ENCODE measurements at places on chromosomes 1 and 21.
A peak's percentile ranks its signal among the peaks of the same experiment; 100 is the strongest.

DNA sequence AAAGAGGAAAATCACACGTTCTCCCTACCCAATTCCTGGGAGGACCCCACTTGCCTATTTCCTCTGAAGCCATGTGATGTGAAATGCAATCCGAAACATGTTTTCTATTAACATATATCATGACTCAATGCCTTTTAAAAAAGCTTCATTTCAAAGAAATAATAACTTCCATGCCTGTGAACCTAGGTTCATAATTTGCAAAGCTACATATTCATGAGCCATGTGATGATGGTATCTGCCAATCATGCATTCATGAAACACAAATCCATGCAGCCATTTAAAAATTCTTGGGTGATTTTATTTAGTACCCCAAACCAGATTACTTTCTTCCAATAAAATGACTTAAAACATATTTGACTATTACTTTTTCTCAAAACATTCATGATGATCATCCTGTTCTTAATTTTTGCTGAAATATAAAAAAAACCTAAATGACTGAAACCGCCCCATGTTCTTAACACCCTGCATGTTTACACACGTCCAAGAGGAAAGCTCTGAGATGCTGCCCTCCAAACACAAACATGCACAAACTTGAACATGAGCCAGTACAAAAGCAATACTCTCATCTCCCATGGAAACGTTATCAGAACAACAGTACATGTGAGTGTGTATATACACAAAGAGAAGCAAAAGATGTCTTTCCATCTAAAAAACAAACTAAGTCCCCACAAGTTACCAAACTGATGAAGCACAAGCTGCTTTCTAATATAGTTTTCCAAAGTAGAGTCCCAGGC lies 140.1 kb downstream of the TGFBR3 start:
- DNase-seq, result no peak

- DNase-seq, result no peak
Measured at GRCh38 chr1:164783778-164784555, 225.0 kb downstream of the PBX1 start.

DNA sequence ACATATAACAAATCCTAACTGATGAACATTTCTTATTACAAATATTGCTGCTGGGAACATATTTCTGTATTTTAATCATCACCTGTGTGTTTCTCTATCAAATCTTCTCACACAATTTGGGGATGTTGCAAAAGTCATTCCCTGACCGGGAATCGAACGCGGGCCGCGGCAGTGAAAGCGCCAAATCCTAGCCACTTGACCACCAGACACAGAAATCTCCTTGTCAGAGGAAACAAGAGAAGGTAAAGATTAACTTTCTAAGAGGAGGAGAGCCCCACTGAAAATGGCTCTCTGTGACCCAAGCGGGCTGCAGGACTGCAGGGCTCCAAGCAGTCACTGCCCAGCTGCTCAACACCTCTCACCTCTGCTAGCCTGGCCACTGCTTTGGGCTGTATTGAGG lies 304.9 kb downstream of the FAM72C start:
- no peak for DNase-seq

GRCh38 chr1:207309745-207310273 lies 11.7 kb upstream of the CD55 start:
- DNase-seq, result peak; percentile 84

GRCh38 chr21:29215709-29216108 lies 83.0 kb upstream of the BACH1 start:
- no peak for DNase-seq

DNA sequence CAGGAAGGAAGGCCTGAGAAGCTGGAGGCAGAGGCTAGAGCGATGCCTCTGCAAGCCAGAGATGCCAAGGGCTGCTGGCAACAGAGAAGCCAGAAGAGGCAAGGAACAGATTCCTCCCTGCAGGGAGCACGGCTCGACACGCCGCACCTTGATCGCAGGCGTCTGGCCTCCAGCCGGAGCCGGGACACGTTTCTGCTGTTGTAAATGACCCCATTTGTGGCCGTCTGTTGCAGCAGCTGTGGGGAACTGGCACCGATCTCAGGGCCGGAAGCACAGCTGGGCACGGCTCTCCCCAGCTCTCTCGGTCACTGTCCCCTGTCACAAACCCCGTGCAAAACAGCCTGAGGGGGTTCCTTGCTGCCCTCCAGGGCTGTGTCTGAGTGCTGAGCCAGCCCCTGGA lies 59.6 kb downstream of the SIK1 start:
- DNase-seq, result no peak

DNA sequence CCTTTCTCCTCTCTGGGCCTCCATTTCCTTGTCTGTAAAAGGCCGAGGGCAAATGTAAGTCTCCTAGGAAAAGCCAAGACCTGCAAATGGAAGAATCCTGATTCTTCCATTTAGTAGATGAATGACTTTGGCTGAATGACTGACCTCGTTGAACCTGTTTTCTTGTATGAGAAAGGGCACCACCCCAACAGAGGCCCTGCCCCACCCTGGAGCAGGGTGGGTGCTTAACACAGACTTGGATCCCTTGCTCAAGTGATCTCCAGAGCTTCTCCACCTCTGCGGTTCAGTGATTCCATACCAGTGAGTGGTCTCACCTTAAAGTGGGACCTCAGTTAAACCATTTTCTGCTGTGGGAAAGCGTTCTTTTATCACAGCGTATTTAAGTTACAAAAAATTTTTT lies 39.0 kb upstream of the GUCA2B start:
- no peak for DNase-seq

DNA sequence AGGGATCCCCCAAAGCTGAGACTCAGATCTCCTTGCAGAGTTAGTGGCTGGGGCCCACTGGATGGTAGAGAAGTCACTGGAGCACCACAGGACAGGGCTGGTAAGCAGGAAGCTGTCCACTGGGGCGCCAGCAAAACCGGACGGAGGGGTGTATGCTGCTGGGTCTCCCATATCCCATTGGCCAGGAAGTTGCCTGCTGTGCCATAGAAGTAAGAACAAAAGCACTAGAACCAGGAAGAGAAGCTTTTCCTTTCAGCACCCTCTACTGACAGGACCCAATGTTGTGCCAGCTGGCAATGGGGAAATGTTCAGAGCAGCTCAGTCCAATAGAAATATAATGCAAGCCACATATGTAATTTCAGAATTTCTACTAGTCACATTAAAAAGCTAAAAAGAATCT lies 146.6 kb downstream of the SPATA46 start:
- no peak for DNase-seq

DNA sequence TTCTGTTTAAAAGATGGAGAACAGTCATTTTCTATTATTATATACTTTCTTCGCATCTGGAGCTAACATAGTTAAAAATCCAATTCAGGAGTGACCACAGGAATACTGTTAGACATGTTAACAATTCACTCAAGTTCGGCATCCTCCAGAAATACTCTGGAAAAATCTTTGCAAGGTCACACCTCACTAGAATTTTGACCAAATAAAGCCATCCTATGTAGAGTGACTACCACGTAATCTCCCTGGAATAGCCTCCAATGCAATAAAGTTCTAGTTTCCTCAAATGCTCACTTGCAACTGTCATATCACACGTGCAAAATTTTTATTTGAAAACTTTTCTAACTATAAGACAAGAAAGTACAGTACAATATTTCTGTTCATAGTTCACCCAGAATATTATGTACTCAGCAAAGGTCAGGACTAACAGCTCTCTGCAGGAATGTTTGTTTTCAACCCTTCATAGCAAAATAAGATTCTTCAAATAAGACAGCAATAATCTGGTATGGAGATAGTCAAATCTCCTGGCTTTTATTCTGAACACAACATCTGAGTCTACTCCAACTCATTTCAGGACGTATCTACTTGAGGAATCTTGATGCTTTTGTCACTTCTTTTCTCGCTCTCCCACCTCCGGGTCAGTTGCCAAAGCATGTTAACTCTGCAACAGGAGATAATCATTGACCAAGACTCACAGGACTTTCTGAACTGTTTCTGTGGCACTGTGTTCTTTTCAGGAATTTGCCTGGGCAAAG lies 82.6 kb downstream of the GDAP2 start:
- DNase-seq, result no peak

- DNase-seq, result no peak
Measured at GRCh38 chr1:205533748-205534443, 29.4 kb downstream of the CDK18 start.

GRCh38 chr1:33618636-33619035 lies 146.2 kb downstream of the ZSCAN20 start:
- DNase-seq, result no peak

GRCh38 chr1:20197329-20197791 lies 11.0 kb upstream of the PLA2G2C start:
- no peak for DNase-seq

DNA sequence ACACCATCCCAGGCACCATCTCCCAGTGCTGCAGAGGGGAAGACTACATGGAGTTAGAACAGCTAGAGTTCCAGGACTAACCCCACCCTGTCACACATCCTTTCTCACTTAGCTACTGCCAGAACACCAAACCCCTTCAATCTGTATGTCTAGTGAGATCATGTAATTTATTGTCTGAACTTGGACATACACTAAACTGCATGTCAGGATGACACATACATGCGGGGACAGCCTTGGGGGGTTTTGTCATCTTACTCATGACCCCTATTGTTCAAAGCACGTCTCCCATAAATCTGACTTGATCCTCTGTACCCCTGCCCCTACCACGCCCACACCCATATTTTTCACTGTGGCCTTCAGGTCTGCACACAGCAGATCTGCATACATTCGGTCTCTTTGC lies 71.3 kb downstream of the GABPA start:
- no peak for DNase-seq

DNA sequence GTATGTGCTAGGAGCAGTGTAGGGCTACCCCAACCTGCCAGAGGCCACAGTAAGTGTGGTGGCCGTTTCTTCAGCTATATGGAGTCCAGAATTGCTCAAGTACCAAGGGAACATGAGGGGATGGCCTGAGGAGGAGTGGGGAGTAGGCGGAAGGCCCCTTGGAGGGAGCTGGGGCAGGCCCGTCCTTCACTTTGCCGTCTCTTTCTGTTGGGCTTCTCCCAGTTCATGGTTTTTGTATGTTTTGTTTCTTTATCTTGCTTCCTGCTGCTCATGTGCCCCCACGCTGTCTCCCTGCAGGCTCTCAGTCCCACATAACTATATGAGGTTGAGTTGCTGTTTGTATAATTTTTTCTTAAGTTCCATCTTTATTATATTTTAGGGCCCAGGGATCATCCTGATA lies 5.9 kb upstream of the DPH2 start:
- DNase-seq, result no peak

DNA sequence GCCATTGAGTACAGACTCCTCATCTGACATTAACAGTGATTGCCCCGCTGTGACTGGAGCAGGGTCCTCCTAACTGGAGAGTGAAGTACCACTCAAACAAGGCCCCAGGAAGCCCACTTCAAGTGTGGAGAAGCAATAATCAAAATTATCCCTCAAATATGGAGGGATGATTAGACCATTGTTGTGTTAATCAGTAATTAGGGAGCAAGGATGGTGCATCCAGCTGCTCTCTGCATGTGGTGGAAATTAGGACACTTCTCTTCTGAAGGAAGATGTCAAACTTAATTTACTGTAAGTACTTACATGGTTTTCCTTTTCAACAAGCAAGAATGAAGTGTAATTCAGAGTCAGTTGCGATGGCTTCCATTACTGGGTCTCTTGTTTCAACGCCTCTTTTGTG lies 3.4 kb upstream of the ZP4 start:
- DNase-seq, result no peak

- no peak for DNase-seq
Measured at GRCh38 chr1:85321237-85321964, 45.0 kb upstream of the BCL10 start.

DNA sequence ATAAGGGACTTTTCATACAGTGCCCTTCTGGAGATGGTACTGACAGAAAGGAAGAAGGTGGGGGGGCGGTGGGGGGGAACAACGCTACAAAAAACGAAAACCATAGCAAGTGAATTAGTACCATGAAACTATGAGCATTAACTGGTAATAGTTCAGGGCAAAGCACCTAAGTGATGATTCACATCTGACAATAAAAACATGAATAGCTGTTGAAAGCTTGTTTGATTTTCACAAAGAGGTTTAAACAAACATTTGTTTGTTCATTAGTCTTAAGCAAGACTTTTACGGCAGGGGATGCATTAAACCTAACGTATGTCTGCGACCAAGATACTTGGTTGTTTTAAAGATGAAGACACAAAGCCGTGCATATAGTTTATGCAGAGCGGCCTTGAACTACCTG lies 177.5 kb downstream of the LMO4 start:
- DNase-seq, result no peak

DNA sequence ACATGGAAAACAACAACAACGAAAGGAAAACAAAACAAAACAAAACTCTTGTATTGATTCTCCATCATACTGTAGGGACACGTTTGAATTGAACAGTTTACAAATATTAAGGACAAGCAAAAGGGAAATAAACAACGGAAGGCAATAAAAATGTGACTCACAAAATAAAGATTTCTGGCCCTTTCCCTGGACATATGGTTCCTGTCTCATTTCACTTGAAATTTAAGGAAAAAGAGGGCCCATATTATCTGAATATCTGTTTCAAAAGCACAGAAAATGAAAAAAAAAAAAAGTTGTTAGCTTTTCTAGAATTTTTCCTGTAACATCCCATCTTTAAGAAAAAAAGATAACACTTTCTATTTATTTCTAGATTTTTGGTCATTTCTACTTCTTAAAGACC lies 3.6 kb upstream of the PKN2 start:
- DNase-seq, result peak; percentile 20

GRCh38 chr1:156970017-156970416 lies 49.6 kb downstream of the LRRC71 start:
- no peak for DNase-seq

DNA sequence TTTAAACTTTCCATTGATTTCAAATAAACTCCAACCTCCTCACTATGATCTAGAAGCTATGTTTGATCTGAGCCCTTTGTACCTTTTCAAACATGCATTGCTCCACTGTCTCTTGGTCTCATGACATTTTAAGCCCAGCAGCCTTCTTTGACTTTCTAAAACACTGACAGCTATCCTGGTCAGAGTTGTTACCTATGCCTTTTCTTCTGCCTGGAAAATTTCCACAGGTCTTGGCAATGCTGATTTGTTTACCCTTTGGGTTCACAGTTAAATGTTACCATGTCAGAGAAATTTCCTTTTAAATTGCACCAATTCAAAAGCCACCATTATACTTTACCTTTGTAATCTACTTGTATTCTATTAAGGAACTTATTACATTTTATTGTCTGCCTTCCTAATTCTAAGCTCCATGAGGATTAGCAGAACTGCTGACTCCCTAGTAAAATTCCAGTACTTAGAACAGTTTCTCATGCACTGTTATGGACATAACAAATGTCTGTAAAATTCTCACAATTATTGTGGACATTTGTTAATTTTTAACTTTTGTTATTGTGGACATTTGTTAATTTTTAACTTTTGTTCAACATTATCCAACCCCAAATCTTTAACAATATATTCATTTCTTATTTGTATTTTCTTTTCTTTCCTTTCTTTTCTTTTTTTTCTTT lies 1064.4 kb downstream of the NCAM2 start:
- DNase-seq, result no peak

GRCh38 chr1:153881751-153882150 lies 41.0 kb downstream of the GATAD2B start:
- DNase-seq, result no peak

GRCh38 chr1:209202830-209203532 lies 380.5 kb upstream of the CAMK1G start:
- DNase-seq, result peak; percentile 44

GRCh38 chr1:227884370-227885134 lies 63.2 kb downstream of the WNT9A start:
- no peak for DNase-seq

Measured in LoVo (cell line).